Stimulated activated CD4-positive, alpha-beta T cell treated with anti-CD3 and anti-CD28 coated beads, Interleukin-1b, Interleukin-23, amount 100 ng/mL, for 1 hour (primary cell): ENCODE measurements at places on chromosomes 3 and 15.

DNA sequence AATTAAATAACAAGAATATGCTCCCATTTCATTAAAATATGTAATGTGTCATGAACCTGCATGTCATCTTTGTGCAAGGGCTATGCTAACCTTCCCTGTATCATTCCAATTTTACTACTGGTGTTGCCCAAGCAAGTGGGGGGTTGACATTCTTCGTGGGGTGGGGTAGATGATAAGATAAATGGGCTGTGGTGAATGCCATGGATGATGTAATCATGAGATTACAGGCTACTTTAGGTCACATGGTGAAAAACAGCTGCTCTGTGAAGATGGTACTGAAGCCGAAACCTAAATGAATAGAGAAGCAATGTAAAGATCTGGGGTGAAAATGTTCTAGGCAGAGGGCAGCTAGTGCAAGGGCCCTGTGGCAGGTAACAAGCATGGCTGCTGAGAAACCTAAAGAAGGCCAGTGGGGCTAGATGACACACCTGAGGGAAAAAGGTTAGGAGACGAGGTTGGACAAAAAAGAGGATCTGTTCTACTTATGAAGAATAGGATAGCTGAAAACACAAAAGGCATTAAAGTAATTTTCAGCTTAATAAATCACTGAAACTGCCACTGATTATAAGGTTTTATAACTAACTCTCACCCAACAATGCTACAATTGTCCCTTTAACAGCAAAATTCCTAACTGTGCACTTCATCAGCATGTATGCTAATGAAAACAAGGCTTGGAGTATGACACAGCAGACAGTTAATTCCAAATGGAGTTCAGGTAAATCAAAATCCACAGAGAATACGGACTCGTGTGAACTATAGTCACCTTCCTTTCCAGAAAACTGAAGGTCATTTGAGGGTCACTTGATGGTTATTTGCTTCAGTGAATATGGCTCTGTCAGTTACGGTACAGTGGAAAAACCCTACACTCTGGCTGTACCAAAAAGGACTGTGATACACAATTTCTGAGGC, 35.0 kb downstream of the MTMR10 start:
- no peak for DNase-seq

- DNase-seq, result no peak
These were observed 691 bp downstream of the SENP7 start for GRCh38 chr3:101512396-101512645.

DNA sequence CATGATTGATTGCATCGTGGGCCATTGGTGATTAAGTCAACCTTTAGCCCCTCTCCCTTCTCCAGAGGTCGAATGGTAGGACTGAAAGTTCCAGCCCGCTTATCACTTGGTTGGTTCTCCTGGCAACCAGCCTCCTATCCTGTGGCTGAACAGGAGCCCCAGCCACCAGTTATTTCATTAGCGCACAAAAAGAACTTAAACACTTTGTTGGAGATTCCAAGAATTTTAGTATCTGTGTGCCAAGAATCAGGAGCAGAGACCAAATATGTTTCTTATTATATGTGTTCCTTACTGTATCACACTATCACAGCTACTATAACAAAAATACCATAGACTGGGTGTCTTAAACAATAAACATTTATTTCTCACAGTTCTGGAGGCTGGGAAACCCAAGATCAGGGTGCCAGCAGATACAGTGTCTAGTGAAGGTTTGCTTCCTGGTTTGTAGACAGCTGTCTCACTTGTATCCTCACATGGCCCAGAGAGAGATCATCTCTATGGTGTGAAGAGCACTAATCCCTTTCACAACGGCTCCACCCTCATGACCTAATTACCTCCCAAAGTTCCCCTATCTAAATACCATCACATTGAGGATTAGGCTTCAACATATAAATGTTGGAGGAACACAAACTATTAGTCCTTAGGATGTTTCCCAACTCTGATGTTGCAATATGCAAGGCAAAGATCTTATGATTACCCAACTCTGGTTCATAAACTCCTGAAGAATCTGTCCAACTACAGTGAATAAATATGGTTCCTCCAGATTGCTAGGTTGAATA, 30.5 kb upstream of the APH1B start:
- no peak for DNase-seq

- DNase-seq, result no peak
These were observed 30.4 kb downstream of the ACKR2 start for GRCh38 chr3:42839616-42840015.

DNA sequence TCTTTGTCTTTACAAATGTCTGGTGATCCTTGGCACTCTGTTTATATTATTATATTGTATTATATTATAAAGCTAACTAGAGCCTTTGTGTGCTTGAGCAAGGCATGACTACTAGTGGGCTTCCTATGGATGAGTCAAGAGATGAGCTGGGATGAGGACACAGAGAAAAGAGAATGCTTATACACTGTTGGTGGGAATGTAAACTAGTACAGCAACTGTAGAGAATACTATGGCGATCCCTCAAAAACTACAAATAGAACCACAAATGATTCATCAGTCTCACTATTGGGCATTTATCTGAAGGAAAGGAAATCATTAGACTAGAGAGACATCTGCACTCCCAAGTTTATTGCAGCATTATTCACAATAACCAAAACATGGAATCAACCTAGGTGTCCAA, 40.8 kb upstream of the MED12L start:
- no peak for DNase-seq

GRCh38 chr3:193617628-193618027, 24.6 kb downstream of the OPA1 start:
- DNase-seq, result no peak

DNA sequence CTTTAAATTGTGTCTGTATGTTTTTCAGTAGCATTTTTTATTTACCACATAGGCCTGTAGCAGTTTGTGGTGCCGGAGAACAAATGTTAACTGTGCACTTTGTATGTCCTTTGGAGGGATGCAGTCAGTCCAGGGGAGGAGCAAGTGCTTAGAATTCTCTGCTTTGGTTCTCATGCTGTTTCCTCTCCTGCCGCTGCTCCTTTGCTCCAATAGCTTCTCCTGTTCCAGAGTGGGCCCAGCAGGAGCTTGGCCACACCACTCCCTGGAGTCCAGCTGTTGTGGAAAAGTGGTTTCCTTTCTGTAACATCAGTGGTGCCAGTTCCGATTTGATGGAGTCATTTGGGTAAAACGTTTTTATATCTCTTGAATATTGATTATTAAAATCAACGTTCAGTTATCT, 16.6 kb downstream of the TICRR start:
- DNase-seq, result no peak

DNA sequence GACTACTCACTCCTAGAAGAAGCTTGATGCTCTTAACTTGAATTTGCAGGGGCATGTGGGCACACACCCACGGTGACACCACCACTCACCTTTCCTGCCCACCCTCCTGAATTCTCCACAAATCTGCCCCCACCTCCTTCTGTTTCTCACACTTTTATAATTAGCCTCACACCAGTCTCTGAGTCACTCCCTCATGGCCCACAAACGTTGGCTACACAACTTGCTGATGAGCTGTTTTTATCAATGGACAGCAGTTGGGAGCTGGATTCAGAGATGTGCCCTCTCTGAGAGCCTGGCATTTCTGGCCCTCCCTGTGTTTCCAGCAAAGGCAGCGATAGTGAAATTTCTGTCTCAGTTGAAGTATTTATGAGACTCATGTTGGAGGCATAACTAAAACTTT, 1.3 kb downstream of the COLQ start:
- DNase-seq, result no peak

DNA sequence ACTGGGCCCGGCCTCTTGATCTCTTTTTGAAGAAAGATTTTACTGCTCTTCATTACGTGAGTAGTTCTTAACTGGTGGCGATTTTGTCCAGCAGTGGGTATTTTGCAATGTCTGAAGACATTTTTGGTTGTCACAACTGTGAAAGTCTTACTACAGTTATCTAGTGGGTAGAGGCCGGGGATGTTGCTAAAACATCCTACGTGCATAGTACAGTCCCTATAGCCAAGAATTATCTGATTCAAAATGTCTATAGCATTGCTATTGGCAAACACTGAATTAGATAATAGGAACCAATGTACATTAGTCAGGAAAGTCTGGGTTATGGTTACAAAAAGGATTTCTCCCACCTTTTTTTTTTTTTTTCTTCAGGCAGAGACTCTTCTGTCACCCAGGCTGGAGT, 38.1 kb downstream of the FOXL2 start:
- DNase-seq, result no peak

DNA sequence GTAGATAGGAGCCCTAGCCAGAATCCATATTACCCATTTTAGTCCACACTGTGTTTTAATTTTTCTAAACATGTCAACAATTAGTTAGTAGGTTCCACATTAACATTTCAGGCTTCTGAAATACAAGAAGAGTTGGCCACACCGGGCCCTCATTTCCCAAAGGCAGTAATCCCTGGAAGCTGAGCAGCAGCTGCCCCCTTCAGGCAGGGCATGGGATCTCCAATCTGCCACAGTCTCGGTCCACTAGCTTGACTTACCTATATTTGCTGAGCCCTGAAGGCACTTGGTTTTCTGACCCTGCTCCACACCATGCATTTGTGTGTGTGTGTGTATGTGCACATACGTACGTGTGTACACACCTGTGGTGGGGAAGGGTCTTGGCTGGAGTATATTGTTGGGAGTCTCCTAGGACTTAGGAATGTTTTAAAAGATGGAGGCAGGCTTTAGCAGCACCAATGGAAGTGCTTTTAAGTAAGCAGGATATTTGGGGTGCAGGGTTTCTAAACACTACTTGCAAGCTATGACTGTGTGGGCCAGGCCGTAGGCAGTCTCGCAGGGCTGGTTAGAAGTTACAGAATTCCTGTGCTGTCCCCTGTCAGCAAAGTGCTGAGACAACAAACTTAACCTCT, 71.2 kb upstream of the SOX14 start:
- DNase-seq, result no peak

GRCh38 chr3:175818811-175819464, 959.8 kb downstream of the NAALADL2 start:
- DNase-seq, result no peak

DNA sequence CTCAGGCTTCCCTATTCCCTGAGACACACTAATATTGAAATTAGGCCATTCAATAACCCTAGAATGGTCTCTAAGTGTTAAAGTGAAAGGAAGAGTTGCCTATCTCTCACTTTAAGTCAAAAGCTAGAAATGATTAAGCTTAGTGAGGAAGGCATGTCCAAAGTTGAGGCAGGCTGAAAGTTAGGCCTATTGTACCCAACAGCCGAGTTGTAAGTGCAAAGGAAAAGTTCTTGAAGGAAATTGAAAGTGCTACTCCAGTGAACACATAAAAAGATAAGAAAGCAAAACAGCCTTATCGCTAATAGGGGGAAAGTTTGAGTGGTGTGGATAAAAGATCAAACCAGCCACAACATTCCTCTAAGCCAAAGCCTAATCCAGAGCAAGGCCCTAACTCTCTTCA, 117.9 kb upstream of the SPATA12 start:
- DNase-seq, result no peak

DNA sequence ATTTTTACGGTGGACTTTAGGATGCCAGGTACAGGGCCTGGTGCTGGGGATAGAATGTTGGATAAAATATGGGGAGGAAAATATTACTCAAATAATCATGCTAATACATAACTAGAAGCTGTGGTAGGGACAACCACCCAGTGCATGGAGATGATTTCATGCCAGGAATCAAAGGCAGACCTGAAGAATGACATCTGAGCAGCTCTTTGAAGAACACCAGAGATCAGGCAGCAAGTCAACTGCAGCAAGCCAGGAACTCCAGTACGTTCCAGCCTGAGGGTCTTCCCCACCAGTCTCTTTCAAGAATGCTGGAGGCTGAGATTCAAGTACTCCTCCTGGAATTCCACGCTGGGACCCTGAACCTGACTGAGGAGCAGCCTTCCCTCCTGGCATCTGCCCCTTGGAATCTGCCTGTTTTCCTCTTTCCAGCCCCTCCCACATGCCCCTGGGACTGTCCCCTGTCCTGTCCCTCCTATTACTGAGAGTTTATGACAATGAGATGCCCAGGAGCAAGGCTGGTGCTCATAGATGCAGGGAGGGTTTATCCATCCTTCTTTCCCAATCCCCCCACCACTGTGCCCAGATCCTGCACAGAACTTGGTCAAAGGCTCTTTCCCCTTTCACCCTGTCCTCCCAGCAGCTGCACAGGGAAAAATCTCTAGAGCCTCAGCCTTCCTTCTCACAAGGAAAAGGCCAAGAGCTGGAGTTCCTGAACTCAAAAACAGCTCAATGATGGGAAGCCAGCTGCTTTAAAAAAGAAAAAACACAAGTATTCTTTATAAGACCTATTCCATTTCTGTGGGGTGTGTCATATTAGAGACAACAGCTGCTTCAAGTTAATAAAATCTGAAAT, 68.0 kb downstream of the PDZRN3 start:
- no peak for DNase-seq

GRCh38 chr3:123310741-123311140, 109.0 kb downstream of the SEC22A start:
- no peak for DNase-seq

GRCh38 chr3:190721330-190721729, 141.2 kb downstream of the GMNC start:
- DNase-seq, result no peak

DNA sequence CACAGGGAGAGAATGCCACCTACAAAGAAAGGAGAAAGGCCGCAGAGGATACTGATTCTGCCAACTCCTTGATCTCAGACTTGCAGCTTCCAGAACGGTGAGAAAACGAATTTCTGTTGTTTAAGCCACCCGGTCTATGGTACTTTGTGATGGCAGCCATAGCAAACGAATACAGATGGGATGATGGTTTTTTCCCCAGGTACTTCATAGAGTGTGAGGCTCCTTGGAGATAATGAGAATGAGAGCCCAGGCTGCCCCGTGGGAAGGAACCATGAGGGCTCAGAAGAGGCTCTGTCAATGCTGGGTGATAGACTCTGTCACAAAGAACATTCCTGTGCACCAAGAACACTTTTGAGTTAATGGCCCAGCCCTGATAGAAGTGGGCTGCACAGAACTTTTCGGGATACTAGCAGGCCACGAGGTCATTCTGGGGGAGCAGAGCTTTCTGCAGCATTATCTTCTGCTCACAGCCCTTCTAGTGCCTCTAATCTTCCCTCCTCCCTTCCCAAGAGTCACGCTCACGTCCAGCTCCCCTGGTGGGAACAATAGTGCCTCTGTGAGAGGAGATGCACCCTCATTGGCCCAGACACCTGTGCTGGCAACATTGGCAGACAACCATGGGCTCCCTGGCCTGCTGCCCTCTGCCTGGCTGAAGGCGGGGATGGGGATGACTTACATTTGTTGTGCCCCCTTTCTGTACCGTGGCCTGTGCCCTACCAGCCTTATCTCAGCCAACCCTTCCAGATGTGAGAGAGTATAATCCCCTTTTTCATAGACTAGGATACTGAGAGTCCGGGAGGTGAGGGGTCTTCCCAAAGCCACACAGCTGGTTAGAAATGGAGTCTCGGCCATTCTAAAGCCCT, 5.2 kb upstream of the RLBP1 start:
- no peak for DNase-seq

DNA sequence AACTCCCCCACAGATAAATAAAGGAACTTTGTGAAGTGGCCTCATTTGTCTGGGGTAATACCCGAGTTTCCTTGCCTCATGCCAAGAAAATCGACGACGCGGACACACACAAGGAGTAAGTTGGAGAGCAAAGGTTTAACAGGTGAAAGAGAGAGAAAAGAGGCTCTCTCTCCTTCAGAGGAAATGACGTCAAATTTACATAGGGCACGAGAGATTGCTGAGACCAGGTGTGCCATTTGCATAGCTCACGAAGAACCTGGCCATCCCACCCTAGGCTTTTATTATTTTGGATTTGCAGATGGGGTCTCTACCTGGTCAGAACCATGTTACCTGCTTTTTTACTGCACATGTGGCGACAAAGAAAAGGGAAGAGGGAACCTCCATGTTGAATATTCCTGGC, 49.3 kb upstream of the IGF2BP2 start:
- no peak for DNase-seq

- DNase-seq, result no peak
These were observed 80.0 kb downstream of the AAGAB start for GRCh38 chr15:67174446-67174845.

- no peak for DNase-seq
These were observed 41.0 kb downstream of the IQSEC1 start for GRCh38 chr3:13032206-13032605.
